Activated naive CD4-positive, alpha-beta T cell (primary cell): ENCODE measurements at places on chromosomes 7 and 10.

DNA sequence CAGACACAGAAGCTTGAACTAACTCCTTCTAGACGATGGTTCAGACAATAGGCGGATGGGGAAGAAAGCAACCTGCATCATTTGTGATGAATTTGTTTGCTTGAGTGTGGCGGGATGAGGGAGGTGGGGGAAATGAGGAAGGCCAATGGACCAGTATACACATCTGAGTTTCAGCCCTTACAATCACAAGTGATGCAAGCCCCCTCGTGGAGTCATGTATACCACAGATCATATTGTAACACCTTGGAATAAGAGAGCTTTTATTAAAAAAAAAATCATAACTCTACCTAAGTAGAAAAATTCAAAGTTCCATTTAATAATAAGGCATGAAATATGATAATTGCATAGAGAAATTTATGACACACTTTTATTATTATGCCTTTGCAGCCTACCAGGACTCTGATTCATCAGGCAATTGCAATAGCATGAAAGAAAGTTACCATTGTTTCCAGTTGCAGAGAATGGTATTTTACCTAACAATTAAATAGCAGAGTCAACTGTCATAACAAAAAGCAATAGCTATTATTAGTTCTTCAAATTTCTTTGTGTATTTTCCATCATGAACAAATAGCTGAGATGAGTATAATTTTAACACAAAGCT, 230.2 kb upstream of the AKR1E2 start:
- no peak for DNase-seq

DNA sequence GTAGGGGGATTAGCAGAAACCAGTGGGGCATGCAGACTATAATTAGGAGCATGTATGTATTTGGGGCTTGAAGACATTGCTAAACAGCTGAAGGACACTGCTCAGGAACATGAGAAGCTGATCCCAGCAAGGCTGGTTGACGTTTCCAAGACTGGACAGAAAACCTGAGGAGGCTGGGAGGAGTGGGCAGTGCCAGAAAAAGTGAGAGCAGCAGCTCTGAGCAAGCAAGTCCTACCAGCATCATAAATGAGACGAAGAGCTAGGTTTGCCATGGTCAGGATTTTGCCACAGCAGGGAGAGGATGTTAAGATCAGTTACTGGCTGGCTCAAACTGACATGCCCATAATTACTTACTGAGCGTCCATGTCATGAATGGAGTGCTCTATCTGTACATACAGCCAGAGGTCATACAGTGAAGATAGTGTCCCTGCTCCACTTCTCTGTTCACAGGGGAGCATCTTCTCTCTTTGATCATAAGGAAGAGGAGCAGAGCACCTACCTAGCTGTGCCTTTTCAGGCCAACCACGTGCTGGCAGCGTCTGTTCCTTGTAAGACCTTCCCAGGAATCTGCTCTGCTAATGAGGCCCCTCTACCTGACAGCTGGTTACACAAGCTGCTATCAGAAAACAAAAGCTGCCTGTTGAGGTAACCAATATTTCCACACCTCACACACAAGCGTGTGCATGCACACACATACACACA, 44.7 kb downstream of the PDE1C start:
- no peak for DNase-seq

DNA sequence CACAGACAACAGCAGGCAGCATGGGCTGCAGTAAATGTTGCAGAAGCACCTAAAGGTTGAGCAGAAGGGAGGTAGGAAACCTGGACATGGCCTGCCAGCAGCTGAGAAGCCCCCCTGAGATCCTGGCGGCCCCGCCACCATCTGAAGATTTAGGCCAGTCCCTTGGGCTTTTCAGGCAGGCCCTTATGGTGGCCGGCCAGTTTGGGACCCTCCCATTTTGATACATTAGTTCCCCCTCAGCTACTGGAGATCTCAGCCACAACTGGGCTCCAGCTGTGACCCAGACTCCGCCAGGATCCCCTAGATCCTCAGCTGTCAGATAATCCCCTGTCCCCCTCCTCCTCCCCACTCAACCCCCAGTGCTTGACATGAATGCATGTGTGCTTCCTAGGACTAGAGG, 34.4 kb downstream of the ZNF783 start:
- DNase-seq: no peak

- DNase-seq: no peak
Observed at GRCh38 chr7:40782836-40783235, 648.0 kb downstream of the SUGCT start.

DNA sequence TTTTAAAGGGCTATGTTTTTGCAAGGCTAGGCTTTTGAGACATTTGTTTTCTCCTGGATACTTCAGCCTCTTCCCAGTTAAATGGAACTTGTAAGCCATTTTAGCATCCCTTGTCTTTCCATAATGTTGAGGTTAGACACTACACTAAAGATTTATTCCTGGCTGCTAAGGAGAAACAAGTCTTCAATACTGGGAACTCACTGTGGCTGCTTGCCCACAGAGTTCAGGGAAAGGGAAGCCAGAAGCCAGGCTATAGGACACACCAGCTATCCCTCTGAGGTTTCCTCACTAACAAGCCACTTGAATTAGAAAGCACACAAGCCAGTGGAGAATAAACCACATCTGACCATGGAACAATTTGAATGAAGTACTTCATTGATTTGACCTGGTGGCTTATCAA, 421.7 kb upstream of the CHRM2 start:
- no peak for DNase-seq

- DNase-seq: no peak
Observed at GRCh38 chr10:96244354-96244753, 27.0 kb downstream of the BLNK start.

GRCh38 chr10:47098964-47099363, 187.7 kb downstream of the PTPN20 start:
- no peak for DNase-seq

GRCh38 chr7:117259615-117260014, 63.2 kb downstream of the WNT2 start:
- no peak for DNase-seq

- no peak for DNase-seq
Observed at GRCh38 chr7:117086788-117087187, 133.5 kb downstream of the ST7 start.

GRCh38 chr10:73876157-73876556, 1.8 kb upstream of the CAMK2G start:
- DNase-seq: no peak

GRCh38 chr10:126463286-126463685, 75.0 kb upstream of the ADAM12 start:
- DNase-seq: no peak

GRCh38 chr7:34165927-34166550, 260.7 kb downstream of the BMPER start:
- no peak for DNase-seq

GRCh38 chr7:122316467-122317388, 12.2 kb upstream of the FEZF1 start:
- DNase-seq: no peak

DNA sequence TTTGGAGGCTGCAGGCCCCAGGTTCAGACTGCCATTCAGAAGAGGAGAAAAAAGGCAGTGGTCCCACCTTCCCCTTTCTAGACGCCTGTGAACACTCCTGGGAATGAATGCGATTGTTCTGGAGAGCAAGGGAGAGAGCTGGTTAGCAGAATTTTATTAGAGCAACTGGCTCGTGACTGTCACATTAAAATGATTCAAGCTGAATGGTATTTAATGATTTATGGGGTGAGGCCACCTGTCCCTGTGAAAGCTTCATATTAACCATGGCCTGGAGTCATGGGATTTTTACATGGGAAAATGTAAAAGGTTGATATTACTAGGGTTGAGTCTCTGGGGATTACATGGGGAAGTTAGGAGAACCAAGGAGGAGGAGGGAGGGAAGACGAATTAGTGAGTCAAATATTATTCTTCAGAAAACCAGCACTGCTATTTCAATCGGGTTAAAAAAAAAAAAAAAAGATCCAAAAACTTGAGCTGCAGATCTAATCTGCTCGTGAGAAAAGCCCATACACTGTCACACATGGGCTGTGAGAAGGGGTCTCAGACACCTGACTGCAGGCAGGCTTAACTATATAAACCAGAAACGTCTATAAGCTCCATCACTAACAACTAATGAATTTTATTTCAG, 8.3 kb downstream of the CXCL12 start:
- DNase-seq: no peak

DNA sequence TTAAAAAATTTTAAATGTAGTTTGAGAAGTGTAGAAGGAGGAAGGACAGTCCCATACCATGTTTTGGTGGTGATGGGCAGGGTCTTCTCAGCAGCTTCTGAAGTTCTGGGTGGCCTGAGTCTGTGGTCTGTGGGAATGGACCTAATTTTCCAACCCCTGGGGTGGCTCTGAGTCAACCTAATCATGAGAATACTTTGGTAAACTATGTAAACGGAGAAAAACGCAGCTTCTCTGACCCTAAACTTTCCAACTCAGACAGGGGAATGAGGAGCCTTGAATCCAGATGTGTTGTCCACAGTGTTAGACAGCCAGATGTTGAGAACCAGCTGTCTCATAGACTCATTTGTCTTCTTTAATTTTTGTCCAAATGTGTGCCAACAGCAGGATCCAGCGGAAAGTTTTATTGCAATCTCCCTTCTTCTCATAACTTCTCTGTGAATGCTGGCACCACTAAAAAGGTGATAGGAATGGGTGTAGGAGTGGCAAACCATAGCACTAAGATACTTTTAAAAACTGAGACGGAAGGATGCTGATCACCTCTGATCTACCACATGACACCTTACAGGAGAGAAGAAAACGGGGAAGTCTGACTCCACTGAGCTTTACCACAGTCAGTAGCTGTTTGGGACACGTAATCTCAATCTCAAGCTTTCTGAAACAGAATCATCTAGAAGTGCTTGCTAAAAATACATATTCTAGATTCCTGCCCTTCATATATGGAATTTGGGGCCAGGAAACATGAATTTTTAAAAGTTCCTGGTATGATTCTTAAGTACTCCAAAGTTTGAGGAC, 90.5 kb upstream of the PHYHIPL start:
- no peak for DNase-seq

- no peak for DNase-seq
Observed at GRCh38 chr7:636396-636795, 90.1 kb upstream of the DNAAF5 start.

DNA sequence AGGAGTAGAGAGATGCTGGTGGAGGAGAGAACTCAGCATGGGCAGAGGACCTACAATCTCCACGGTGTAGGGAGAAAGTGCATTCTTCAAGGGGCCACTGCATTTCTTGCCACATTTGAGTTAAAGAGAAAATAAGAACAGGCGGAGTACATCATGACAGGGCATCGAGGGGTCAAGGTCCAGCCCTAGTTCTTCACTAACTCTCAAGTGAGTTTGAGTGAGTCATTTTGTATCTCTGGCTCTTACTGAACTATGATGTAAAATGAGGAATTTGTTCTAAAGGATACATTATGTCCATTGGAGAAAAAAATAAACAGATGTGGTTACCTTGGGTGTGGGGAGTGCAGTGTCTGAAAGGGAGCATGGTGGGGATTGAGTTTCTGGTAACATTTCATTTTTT, 182.9 kb downstream of the XPNPEP1 start:
- DNase-seq: no peak

DNA sequence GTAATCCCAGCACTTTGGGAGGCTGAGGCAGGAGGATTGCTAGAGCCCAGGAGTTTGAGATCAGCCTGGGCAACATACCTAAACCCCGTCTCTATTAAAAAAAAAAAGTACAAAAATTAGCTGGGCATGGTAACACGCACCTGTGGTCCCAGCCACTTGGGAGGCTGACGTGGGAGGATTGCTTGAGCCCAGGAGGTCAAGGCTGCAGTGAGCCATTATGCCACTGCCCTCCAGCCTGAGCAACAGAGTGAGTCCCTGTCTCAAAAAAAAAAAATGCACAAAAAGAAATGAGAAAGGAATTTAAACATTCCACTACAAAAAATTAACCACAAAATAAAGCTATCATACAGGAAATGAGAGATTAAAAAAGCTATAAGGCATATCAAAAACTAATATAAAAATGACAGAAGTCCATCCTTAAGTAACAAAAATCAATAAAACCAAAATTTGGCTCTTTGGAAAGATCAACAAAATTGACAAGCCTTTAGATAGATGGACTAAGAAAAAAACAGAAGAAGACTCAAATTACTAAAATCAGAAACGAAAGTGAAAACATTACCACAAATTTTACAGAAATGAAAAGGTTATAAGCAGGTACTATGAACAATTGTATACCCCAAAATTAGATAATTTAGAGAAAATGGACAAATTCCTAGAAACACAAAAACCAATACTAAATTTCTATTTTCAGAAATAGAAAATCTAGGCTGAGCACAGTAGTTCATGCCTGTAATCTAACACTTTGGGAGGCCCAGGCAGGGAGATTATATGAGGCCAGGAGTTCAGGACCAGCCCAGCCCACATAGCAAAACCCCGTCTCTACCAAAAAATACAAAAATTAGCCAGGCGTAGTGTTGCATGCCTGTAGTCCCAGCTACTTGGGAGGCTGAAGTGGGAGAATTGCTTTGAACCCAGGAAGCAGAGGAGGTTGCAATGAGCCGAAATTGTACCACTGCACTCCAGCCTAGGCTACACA, 42.4 kb upstream of the NANOS1 start:
- DNase-seq: no peak

- no peak for DNase-seq
Observed at GRCh38 chr10:128884033-128884425, 583.0 kb upstream of the MGMT start.

GRCh38 chr10:33229949-33230267, 104.6 kb downstream of the NRP1 start:
- DNase-seq: no peak
